ENCODE measurements at places on chromosomes 2 and 18.

- DNase-seq = no peak
These were observed 193.2 kb downstream of the INO80D start for GRCh38 chr2:205892665-205893259.

DNA sequence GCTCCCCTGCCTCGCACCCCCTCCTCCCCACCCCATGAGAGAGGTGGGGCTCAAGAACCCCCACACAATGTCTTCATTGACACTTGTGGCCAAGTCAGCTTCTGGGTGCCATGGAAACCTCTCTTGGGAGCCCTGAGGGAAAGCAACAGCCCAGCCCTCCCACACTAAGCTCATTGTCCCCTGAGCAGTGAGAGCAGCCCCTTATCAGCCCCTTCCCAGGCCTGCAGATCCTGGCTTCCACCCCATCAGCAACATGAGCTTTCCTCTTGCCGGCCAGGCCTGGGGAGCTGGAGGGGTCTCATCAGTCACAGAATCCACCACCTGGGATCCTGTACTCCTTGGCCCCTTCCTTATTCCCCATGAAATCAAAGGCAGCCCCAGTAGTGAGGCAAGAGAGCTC is 107.8 kb upstream of the ST3GAL5 start:
- DNase-seq = peak; percentile 63

DNA sequence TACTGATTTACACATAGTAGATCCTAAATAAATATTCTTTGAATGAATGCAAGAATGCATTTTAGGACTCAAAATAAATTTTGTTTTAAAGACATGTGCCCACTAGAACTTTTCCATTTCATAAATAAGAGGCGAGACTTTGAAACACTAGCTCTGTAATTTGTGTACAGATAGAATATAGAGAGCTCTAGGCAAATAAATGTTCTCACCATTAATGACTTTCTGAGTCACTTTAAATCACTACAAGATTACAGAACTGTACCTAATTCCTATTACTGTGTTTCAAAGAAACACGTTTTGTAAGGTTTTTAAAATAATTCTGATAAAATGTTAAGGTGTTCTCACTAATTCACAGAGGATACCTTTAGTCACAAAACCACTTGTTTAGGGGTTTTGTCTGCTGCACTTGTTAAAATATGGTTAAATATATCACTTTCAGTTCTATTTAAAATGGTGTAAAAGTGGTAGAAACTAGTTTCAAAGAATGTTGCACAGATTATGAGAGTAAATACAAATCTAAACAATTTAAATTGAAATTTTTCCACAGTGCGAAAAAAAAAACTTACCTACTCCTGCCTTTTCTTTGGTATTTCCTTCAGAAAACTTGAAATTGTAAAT is 158.7 kb upstream of the ZC3H15 start:
- no peak for DNase-seq

GRCh38 chr2:196479350-196479749 is 160.2 kb upstream of the CCDC150 start:
- no peak for DNase-seq

- peak; percentile 64 for DNase-seq
These were observed 7.4 kb downstream of the DNAJB2 start for GRCh38 chr2:219286436-219287115.

GRCh38 chr2:227006189-227006897 is 157.7 kb downstream of the COL4A4 start:
- DNase-seq = no peak

DNA sequence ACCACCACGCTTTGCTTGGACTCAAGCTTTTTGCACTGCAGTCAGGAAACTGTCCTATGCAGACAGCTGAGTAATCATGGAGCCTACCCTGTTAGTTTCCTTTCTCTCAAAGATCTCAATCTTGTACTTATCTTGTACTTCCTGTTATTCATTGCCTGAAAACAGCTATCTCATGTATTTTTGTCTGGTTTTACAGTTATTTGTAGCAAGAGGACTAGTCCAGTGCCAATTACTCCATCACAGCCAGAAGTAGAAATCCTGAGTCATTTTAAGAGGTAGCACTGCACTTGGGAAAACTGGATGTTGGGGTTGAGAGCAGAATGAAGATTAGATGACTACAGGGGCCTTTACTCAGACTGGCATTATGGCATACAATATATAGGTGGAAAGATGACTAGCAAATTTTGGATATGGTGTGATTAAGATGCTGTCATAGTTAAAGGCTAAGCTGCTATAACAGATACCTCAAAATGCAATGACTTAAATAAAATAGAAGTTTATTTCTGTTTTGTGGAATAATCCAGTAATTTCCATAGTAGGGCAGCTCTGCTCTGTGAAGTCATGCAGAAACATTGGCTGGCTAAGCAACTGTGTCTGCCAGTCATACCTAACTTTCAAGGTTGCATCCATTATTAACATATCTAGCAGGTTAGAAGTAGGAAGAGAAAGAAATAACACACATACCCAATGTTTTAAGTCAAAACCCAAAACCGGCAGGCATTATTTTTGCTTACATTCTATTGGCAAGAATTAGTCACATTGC is 21.1 kb upstream of the CHMP3 start:
- DNase-seq = no peak

- no peak for DNase-seq
These were observed 47.5 kb downstream of the GAREM1 start for GRCh38 chr18:32422978-32423740.

- DNase-seq = no peak
These were observed 151.1 kb downstream of the ZNF407 start for GRCh38 chr18:74748809-74749208.

- no peak for DNase-seq
These were observed 320.1 kb downstream of the SLC4A3 start for GRCh38 chr2:219947575-219947974.

GRCh38 chr2:98729652-98730051 is 1.3 kb downstream of the MGAT4A start:
- no peak for DNase-seq

GRCh38 chr2:96291751-96292150 is 13.6 kb downstream of the SNRNP200 start:
- DNase-seq = no peak

DNA sequence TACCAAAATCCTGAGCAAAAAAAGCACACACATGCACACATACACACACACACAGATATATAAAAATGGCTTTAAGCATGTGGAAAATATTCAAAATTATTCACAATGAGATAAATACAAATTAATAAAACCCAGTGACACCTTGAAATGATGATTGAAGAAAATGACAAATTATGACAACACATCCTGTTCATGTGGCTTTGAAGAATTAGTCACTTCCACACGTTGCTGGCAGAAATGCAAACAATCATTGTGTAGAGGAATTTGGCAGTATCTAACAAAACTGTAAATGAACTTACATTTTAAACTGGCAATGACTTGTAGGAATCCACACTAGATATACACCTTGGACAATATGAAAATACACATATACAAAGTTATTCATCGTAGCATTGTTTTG is 95.8 kb upstream of the RGPD4 start:
- DNase-seq = no peak

GRCh38 chr2:158975271-158975921 is 7.0 kb downstream of the TANC1 start:
- no peak for DNase-seq

- no peak for DNase-seq
These were observed 23.6 kb upstream of the COL6A3 start for GRCh38 chr2:237437566-237437965.

DNA sequence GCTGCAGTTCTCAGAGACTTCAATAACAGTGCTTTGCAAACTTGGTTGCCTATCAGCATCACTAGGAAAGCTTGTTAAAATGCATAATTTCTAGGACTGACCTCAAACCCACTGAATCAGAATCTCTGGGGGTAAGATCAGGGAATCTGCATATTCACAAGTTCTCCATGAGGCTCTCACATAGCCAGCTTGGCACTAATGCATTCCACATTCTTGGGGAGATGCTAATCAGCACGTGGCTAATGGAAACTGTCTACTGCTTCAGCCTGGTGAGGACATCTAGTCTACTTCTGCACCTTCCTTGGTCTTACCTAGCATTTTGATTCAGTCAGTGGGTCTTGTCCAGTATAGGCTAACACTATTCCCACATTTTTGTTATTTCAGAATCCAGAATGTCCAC is 56.3 kb downstream of the RBKS start:
- DNase-seq = no peak

DNA sequence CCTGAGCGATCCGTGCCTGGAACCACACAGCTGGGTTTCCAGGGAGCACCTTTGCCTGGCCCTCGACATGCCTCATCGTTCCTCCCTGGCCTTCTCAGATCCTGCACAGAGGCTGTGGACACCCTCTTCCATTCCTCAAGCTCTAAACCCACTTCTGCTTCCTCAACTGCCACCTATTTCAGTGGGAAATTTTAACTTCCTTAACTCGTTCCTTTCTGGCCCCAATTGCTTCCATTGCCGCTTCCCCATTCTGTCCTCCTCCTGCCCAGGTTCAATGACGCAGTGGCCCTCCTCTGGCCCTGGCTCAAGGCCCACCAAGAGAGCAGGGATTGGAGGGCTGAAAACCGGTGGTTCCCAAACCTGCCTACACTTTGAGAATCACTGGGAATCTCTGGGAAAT is 4.8 kb upstream of the B3GNT7 start:
- no peak for DNase-seq

GRCh38 chr2:624551-625347 is 52.5 kb downstream of the TMEM18 start:
- DNase-seq = no peak

DNA sequence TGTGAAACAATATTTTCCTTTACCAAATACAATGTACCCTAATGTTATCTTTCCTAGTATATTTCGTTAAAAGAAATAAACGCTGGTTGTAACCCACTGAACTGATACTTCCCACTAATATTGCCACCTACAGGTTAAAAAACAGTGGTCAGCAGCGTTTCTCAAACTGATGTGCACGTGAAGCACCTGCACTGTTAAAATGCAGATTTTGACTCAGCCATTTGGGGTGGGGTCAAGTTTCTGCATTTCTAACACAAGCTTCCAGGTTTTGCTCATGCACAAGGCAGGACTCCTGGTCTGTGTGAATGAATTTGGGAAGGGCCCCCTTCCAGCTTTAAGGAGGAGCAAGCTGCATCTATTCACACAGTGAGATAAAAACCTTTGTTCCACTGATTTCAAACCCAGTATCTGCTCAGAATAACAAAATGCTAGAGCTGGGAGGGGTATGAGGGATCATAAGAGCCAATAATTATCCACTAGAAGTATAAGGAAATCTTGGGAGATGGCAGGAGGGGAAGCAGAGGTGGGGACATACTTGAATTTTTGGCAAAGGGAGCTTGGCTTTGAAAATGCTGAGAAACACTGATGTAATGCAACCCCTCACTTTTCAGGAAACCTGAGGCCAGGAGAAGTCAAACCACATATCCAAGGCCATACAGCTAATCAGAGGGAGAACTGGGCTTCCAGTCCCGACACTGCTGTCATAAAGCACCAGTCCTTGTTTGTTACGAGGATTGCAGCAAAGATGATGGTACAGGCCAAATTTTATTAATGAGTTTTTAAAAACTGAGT is 116.2 kb downstream of the RBMS1 start:
- DNase-seq = no peak

DNA sequence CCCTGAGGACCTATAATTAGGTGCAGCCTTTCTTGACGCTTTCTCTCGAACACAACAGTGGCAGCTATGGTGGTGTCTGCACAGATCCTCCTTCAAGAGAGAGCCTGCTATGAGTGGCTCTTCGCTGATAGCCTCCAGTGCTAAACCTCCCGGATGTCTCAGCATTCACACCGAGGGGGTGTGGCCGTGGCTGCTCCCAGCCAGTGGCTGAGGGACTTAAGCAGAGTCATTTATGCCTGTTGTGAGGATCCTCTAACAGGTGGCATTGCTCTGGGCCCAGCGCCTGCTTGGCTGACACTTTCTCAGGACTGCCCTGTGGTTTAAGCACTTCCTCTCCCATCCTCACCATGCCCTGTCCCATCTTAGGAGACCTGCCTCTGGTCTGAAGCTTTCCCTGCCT is 592.0 kb upstream of the LRRTM1 start:
- no peak for DNase-seq

DNA sequence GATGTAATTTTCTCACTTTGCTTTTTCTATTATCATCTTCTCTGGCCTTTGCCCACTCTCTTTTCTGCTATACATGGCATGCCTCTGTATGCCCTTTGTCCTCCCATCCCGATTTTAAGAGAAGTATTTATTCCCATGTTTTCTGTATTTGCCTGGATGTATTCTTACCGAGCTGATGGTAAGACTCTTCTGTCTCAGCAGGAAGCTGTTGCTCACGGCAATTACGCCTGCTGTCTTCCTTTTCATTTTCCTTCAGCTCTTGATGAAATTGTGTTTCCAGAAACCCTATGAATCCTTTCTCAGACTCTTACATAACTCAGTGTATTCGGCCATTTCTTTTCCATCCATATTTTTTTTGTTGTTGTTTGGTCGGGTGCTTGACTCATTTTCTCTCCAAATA is 121.6 kb downstream of the SP3 start:
- DNase-seq = no peak

GRCh38 chr2:127425540-127426490 is 7.6 kb downstream of the PROC start:
- no peak for DNase-seq

- peak; percentile 86 for DNase-seq
These were observed at the start of gene CDC42EP3 for GRCh38 chr2:37671009-37671815. CDC42EP3 (minus strand) TSS chr2:37671642; CDS start chr2:37646587, 25,055 bp downstream.

GRCh38 chr18:32776561-32776960 is 3.7 kb upstream of the KLHL14 start:
- DNase-seq = no peak

- DNase-seq = peak; percentile 73
These were observed 1.8 kb upstream of the TBR1 start for GRCh38 chr2:161414042-161415033.

- no peak for DNase-seq
These were observed 592.5 kb upstream of the ZEB2 start for GRCh38 chr2:145112467-145112866.

GRCh38 chr2:115294999-115295398 is 852.6 kb downstream of the DPP10 start:
- DNase-seq = no peak

GRCh38 chr2:9654452-9655100 is 23.8 kb upstream of the YWHAQ start:
- no peak for DNase-seq

- no peak for DNase-seq
These were observed 74.3 kb upstream of the CYRIA start for GRCh38 chr2:16739778-16740581.

- DNase-seq = no peak
These were observed 31.1 kb downstream of the DRC1 start for GRCh38 chr2:26432859-26433258.
